Fibroblast of upper back skin (primary cell): ENCODE measurements at places on chromosomes 13 and 19.

GRCh38 chr19:58035863-58036262, 2.0 kb downstream of the ZSCAN1 start:
- DNase-seq: no peak

GRCh38 chr19:46000491-46001246, 5.4 kb downstream of the CCDC61 start:
- no peak for DNase-seq

DNA sequence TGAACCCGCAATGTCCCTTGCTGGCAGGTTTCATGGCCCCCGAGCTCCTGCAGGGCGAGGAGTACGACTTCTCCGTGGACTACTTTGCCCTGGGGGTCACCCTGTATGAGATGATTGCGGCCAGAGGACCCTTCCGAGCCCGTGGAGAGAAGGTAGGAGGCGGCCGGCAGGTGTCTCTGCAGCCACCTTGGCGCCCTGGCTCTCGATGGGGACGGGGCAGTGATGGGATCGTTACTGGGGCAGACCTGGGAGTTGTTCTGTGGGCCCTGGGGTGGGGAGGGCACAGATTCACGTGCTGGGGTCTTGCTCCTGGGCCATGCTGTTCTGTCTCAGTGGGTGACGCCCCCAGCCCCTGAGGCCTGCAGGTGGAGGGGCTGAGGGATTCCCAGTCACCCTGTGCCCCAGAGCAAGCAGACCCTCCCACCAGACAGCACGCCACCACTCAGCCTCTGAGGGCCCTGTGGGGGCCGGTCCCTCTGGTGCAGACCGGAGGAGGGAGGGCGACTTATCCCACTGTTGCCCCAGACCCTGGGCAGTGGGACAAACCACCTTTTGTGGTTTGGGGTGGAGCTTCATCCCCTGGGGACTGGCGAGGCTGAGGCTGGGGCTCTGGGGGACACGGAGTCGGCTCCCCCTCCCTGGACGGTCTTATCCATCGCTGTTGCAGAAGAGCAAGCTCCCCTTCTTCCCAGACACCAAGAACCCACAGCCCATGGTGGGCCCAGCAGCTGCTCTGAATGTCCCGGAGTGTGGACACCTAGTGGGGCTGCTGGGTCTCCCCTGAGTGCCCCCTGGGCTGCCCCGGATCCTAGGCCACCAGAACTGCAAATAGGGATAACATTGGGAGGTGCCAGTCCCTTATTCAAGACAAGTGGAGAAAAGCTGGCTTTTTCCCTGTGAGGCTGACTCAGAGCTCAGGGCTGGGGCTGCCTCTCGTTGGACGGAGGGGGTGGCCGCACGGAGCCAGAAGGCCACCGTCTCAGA, 27.5 kb upstream of the TMEM255B start:
- DNase-seq: no peak

GRCh38 chr13:23067129-23067528, 113.7 kb upstream of the SGCG start:
- no peak for DNase-seq

GRCh38 chr19:48393559-48394330, at the start of gene GRIN2D:
Gene GRIN2D, plus strand, starts transcription at chr19:48393668. Its CDS starts 4,725 bp downstream, at chr19:48398393.
- peak; percentile 35 for DNase-seq

DNA sequence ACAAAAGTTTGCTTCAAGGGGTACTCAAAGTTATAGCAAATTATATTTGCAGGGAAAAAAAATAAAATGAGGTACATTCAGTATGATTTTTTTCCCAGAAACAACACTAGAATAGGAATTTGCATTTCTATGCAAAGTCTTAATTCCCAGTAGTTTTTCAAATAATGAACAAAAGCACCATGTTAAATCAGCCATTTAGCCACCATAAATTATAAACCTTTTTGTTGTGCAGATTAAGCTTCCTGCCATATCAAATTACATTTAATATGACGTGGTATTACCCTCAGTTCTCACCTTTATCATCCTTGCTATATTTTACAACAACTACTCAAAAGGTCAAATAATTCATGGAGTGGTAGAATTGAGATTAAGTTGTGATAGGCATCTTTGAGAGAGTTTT, 136.6 kb upstream of the FRY start:
- no peak for DNase-seq

- peak; percentile 45 for DNase-seq
Measured at GRCh38 chr13:101623470-101624209, 171.2 kb downstream of the ITGBL1 start.

DNA sequence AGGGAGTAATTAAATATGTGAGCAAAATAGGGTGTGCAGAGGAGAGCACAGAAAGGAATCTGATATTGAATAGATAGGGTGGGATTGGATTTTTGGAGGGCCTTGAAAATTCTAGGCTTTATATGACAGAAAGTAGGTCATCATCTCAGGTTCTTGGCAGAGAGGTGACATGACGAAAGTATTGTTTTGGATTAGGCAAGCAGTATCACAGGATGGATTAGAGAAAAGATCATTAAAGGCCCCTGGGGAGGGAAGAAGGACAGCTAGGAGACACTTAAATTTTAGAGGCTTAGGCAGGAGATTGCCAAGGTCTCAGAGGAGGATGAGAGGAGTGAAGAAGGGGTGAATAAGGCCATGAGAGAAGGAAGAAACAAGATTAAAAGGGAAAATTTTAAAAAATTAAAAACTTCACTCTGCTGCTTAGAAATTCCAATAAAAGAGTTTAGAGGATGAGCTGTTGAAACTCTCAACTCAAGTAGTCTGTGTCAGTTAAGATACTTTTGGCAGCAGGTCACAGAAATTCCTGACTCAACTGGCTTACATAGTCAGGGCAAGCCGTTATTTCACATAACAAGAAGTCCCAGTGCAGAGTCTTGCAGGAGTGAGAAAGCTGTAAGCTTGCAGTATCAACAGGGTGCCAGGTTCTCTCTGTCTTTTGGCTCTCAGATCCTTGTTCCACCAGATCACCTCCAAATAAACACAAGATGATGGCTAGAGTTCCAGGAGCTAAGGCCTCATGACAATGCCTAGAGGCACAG, 8.8 kb downstream of the GPC6 start:
- DNase-seq: peak; percentile 83

DNA sequence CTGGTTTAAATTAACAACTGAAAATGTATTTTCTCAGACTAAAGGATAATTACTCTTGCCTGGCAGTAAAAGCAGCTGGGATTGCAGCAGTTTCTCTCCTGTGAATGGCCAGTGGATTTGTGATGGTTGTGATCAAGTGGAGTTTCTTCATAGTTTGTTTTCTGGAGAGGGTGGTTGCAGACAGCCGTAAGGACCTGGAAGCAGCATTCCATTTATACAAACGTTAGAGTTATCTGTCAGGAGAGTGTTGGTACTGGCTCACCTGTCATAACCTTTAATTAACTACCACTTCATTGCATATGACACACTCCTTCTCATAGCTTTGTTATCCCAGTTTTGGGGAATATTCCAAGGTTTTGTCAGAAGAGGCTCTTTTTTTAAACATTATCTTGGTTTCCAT, 258.4 kb upstream of the SLC10A2 start:
- peak; percentile 11 for DNase-seq

GRCh38 chr13:110361365-110361911, 54.4 kb downstream of the COL4A2 start:
- peak; percentile 89 for DNase-seq

- peak; percentile 2 for DNase-seq
Measured at GRCh38 chr19:29285878-29286277, 72.9 kb upstream of the UQCRFS1 start.

- no peak for DNase-seq
Measured at GRCh38 chr13:30504081-30504480, 38.3 kb upstream of the HMGB1 start.

DNA sequence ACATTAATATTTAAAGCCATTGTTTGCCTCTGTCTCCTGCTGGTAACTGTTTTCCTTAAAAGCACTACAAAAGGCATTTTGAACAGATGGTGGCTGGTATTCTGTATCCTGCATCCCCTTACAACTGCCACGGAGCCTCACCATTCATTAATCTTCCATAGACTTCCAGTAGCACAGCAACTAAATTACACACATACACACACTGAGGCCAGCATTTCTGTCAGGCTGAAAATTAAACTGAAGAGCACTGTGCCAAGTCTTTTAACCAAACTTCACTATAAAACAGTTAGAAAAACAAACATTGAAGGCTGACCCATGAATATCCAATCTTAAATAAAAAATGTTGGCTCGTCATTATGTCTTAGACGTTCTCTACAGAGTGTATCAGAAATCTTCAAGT, 697.8 kb downstream of the DACH1 start:
- no peak for DNase-seq

GRCh38 chr19:29858000-29858596, 46.3 kb downstream of the CCNE1 start:
- DNase-seq: no peak

- no peak for DNase-seq
Measured at GRCh38 chr13:98226496-98226895, 49.4 kb upstream of the RNF113B start.

- no peak for DNase-seq
Measured at GRCh38 chr19:7492142-7492541, 3.3 kb upstream of the PEX11G start.

- DNase-seq: no peak
Measured at GRCh38 chr13:87919956-87920355, 248.8 kb downstream of the SLITRK5 start.

DNA sequence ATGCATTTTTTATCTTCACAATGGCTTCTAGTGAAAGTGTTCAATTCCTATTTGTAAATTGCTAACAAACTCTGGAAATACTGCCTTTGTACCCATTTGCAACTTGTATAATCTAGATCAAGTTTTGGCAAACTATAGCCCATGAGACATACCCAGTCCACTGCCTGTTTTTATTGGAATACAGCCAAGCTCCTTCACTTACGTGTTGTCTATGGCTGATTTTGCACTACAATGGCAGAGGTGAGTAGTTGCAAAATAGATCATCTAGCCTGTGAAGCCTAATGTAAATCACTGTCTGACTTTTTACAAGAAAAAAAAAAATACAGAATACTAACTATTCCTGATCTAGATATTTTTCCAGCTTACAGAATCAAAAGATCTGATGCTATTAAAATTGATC, 37.1 kb downstream of the DZIP1 start:
- peak; percentile 32 for DNase-seq

DNA sequence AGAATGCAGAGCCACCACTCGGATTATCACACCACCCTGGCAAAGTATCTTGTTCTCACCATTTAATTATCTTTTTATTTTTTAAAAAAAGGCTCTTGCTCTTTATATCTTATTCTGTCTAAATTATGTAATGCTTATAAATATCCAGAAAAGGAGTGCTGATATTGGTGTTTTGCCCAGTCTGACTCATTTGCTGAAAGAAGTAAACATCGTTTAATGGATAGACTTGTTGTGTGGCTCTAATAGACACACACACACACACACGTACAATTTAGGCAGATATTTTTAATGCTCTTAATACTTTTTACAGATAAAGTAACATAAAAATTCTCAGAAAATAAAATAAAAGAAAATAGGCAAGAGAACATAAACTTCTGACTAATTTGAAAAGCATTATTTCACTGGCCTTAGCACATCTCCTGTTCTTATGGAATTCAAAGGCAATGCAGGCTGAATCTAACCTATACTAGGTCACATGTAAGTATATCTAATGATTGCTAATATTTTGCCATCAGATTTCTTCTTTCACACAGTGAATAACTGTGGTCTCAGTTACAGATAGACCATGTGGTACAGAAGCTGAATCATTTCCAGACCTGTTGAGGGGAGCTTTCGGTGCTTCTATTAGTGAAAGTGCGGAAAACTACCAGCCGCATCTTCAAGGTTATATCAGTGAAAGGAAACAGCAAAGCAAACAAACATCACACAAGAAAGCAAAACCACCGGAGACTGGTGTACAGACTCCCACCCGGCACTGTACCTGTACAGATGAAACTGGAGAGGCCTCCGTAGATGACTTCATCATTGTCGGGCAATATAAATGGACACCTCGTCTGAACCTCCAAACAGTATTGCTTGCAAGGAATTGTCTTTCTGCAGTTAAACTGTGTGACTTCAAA, 642.1 kb upstream of the ARGLU1 start:
- DNase-seq: no peak

GRCh38 chr13:110771194-110771593, 57.7 kb downstream of the ING1 start:
- DNase-seq: no peak

DNA sequence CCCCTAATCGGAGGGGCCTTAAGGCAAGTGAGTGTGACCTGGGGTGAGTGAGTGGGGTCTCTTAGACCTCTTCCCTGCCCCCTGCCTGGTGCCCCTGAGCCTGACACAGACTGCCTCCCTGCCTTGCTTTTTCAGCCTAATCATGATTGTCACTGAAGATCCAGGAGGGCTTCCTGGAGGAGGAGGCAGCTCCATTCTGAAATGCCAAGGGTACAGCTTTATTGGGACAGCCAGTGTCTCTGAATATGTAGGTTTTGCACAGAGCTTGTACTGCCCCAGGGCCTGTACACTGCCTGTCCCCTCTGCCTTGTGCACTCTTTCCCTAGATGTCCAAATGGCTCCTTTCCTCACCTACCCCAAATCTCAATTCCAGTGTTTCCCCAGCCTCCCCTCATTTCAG, 26.1 kb upstream of the SEMA6B start:
- DNase-seq: no peak

DNA sequence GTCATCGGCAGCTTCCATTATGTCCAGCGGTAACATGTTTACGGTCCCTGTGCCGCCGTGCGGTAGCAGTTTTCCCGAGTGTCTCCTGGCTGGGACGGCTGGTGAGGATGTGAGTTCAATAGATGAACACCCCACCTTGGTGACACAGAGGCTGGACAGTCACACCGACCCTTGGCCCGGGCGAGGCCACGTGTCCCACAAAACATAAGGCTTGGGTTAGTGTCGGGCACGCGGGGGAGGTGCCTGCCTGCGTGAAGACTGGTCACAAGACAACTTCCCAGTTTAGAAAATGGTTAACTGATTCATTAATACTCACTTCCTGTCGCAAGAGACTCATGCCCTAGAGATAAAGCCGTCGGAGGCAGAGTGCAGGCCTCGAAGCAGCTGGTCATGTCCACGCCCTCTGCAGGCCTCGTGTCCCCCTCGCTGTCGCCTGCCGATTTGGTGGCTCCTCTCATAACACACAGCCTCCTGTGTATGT, 17.2 kb downstream of the RASA3 start:
- DNase-seq: peak; percentile 67

DNA sequence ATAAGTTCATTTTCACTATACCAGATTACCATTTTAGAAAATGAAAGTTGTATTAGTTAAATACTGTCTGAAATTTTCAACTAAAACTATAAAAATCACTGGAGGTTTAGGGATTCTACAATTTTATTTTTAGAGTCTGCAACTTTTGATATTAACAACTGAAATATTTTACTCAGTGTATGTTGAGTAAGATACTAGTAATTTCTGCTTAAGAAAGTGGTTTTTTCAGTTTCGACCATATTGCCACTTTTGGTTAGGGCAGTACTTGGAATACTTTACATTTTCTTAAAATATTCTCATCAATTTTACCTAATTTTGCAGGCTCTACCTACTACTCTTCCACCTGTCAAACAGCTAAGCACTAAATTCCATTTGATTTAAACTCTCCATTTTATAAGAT, 59.6 kb downstream of the KCNRG start:
- DNase-seq: no peak

DNA sequence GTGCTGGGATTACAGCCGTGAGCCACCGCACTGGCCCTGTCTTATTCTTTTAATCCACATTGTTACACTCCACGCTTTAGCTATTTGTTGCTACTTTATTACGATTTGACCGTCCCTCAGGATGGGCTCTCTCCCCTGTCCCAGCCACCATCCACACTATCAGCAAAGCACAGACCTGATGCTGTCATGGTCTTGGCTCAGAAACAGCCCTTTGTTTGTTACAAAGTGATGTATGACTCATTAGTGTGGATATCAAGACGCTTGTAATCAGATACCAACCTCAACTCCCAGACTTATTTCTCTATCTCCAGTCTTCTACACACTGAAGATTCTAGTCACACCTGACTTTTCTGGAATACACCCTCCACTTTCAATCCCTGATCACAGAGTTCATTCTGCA, 84.6 kb upstream of the FREM2 start:
- DNase-seq: no peak
